Activated gamma-delta T cell (primary cell): ENCODE measurements at places on chromosomes 2 and 18.

DNA sequence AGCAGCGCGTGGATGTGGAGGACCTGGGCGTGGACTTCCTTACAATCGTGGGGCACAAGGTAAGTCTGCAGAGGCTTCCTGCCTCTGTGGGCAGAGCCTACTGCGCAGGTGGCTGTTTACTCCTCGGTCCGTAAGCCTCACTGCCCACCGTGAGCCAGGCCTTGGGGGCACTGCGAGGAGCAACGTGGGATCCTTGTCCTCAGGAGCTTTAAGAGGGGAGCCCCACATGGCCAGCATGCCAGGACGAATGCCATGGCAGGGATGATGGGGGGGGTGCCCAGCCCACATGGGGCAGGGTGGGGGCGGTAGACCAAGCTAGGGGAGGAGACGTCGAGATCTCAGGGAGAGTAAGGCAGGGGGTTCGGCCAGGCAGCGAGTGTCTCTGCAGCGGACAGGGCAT is 18.0 kb upstream of the ESPNL start:
- no peak for DNase-seq

- DNase-seq = no peak
Measured at GRCh38 chr2:128623776-128624761, 305.4 kb upstream of the HS6ST1 start.

DNA sequence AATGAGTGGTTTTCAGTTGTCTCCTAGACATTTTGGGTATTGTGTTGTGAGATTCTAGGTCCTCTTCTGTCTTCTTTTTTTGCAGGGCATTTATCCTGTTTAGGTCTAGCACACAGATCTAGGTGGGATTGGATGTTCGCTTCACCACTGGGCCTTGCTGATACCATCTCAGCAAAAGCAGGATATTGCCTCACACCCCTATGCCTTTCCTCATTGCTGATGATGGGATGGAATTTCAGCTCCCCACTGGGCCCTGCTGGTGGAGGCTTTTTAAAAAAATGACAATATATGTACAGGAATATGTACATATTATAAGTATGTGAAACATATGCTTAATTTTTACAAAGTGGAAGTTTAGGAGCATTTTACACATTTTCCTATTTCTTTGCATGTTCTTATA is 5.4 kb upstream of the TOGARAM2 start:
- no peak for DNase-seq

DNA sequence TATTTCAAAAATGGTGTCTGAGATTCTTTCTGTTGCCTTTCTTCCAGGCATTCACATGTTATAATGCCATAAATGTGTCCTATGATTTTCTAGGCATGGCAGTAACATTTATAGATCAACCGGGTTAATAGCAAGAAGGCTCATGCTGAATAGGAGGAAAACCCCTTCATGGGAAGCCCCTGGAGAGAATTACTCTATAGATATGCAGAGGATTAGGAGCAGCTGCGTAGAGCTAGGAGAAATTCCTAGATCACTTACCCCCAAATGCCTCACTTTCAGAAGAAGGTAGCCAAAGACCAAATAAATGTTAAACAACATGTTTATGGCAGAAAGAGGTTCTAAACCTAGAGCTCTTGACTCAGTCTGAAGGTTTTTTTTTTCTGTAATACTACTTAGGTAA is 153.4 kb upstream of the CTNNA2 start:
- no peak for DNase-seq

- DNase-seq = no peak
Measured at GRCh38 chr2:44104855-44105271, 63.8 kb upstream of the PPM1B start.

DNA sequence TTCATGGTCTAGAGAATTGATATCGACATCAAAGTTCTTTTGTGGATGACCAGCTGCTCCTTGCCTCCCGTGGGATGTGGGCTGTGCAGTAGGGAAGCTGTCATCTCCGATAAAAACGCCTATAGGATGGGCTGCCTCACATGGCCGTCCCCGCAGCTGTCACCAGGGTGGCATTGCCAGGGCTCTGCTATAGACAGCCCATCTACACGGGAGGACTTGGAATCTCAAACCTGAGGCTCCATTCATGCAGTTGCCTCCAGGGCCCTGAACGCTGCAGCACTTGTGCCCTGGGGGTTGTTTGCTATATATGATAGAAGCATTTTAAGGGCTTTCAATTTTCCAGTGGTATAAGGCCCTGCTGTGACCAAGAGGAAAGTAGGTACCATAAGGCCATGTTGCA is 183.1 kb downstream of the MYCN start:
- DNase-seq = no peak

GRCh38 chr2:55114082-55114481 is 63.8 kb upstream of the RTN4 start:
- no peak for DNase-seq

GRCh38 chr18:49368876-49369440 is 91.5 kb downstream of the DYM start:
- no peak for DNase-seq

DNA sequence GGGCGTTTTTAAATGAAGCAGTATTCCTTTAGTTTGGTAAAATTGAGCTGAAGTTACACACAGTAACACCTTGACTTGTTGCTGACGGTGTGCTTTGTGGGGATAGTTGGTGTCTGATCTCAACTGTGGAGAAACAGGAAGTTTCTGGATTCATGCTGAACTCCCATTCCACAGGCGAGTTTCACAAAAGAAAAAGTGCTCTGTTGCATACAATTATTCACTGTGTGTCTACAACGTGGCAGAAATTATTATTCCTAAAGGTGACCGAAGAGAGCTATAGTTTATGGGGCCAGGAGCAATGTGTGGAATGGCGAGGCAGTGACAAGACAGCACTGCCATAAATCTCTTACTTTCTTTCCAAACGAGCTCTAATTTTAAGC is 463 bp upstream of the CABYR start:
- DNase-seq = no peak

DNA sequence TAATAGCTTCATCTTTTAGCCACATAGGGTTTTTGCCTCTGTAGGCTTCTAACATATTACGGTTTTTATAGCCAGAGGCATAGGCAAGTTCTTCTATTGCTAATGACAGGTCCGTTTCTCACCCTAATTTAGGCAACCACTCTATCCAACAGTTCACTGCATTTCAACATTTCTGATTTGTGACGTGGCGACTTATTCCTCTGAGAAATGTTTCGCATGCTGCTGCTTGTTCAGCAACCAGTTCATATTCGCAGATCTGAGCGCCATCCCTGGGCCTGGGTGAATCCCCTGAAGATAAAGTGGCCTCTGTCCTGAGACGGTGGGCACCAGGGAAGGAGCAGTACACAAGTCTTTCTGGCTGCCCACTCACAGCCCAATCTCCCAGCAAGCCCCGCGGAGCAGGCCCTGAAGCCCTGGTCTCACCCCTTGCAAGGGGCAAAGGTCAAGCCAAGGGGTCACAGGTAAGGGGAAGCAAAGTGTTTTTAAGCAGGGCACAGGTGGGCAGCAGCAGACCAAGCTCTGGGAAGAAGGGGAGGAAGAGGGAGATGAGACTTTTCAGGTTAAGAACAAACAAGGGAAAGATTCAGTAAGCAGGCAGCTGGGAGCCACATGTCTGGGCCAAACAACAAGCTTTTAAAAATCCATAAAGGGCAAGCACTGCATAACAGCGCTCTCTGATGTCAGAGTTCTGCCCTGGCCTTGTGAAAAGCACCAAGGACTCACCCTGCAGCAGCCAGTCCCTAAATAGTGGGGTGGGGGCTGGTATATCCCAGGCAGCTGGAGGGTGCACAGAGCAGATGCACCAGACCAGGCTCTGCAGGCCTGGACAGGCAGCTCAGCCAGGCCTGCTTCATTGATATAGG is 10.8 kb upstream of the COX7A2L start:
- no peak for DNase-seq

DNA sequence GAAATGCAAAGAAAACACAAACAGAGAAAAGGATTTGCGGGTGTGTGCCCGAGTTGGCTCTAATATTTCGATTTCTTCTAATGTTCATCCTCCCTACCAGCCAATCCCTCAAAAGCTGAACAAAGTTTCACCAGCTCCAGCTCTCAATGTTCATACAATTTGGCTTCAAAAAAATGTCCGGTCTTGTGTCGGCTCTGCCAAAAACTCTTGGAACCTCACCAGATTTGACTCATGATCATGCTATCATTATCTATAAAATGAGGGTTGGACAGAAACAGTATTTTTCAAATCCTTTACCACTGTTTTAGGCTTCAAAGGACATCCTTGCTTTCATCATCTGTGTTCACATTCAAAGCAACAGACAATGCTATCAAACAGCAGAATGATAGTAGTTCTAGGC is 88.2 kb downstream of the CRACDL start:
- DNase-seq = no peak

DNA sequence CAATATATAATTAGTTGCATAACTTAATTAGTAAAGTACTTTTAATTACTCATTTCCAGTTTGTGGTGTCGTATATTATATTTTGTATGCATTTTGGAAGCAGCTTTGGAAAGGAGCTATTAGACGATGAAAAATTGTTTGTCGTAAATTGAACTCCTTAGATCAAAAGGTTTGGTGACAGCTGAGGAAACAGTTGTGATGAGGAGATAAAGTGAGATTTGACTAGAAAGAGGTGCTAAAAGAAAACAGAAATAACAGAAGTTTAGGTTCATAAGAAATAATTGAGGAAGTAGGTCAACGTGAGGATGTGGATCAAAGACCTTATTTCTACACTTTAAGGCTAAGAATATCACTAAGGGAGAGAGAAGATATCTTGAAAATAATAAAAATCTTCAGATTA is 141.9 kb upstream of the NETO1 start:
- DNase-seq = no peak

DNA sequence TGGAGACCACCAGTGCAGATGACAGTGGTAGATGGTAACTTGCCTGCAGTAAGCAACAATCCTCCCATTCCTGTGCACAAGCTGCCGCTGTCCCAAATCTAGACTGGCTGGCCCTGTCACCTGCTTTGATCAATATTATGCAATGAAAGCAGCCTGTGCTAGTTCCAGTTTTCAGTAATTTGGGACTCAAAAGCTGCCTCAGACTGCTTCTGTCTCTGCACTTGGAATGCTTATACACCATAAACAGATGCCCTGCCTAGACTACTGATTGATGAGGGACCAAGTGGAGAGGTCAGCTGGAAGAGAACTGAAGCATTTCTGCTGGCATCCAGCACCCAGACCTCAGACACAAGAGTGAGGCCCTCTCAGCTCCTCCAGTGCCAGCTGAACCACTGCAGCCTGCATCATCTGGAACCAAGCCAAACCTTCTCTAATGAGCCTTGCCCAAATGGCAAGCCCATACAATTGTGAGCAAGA is 24.9 kb downstream of the CCBE1 start:
- no peak for DNase-seq

DNA sequence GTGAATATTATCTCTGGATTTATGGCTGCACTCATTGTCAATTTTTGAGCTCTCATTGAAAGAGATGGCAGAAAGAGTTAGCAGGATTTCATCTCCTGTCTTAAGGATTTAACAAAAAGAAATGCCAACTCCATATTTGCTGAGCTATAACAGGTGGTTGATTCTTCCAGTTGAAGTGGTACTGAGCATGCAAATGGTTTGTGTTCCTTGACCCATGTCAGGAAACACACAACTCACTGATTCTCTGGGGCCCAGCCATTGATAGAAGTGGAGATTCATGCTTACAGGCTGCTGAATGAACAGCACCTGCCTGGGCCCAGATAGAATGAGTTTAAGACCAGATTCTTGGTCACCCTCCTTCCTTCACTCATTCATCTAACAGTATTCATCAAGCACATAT is 128.8 kb downstream of the CERS6 start:
- no peak for DNase-seq

GRCh38 chr2:96345868-96346462 is 10.4 kb downstream of the NCAPH start:
- no peak for DNase-seq

DNA sequence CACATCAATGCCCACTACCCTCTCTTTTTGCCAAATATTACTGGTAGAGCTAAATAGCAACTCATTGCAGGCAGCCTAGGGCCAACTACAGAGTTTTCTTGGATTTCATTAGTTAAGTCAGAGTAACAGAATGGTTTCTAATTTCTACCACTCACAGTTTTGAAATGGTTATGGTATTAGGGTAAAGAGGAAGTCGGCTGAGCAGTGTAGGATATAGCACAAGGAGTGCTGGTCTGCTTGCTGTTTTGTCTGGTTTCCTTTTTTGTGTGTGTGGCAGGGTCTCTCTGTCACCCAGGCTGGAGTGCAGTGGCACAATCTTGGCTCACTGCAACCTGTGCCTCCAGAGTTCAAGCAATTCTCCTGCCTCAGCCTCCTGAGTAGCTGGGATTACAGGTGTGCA is 289.2 kb upstream of the CCDC68 start:
- DNase-seq = no peak

DNA sequence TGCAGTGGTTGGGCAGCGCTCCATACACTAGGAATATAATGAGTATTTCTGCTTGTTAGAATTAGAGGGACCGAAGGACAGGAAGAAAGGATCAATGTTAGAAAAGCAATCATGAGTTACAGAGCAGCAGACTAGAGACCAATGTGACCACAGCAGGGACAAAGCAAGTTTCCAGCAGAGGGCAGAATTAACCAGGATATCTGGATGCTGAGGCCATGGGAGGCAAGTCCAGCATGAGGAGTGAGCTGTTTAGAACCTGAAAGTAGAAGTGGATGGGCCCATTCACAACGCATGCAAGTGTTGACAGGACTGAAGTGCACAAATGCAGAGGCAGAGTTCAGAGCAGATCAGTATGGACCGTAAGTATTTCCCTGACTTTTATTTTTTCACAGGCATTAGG is 910.4 kb upstream of the GYPC start:
- DNase-seq = no peak

DNA sequence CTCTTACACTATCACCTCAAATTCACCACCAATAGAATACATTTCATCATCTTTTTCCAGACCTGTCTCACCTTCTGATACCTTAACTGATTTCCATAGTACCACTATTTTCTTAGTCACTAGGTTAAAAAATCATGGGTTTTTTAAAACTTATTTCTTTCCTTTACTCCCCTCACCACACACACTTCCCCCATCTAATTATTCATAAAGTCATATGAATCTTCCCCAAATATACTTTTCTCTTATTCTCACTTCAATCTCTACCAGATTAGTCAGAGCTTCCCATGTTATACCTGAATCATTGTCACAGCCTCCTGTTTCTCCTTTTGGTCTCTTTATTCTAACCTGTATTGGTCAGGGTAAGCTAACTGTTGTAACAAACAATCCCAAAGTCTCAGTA is 696.3 kb downstream of the BCL11A start:
- DNase-seq = no peak

GRCh38 chr2:102365763-102366162 is 10.2 kb downstream of the IL18R1 start:
- DNase-seq = no peak

DNA sequence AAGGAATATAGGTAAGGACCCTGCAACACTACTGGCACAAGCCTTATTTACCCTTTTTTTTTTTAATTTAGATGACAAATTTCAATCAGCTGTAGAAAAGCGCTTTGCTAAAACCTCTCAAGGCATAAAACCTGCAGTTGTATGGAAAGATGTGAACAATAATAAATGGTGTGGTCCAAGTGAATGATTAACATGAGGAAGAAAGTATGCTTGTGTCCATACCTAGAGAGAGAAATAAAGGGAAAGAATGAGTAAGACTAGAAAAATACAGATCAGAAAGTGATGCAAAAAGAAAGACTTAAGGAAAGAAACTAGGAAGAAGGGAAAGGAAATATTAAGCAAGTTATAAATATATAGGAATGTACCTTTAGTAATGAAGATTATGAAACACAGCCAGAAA is 119.2 kb upstream of the SCN7A start:
- no peak for DNase-seq

GRCh38 chr2:45168711-45169338 is 159.6 kb upstream of the SIX2 start:
- DNase-seq = no peak

- DNase-seq = no peak
Measured at GRCh38 chr2:9573840-9574239, 18.2 kb upstream of the ADAM17 start.

GRCh38 chr2:160576054-160576499 is 82.5 kb upstream of the RBMS1 start:
- no peak for DNase-seq
